ENCODE measurements at places on chromosomes 1 and 21. TPM values are rescaled to one million over a fixed set of nuclear protein-coding genes. Genes with fewer than 3 reads are reported as not detected.

GRCh38 chr1:5304702-5305101, 650.3 kb downstream of the AJAP1 start:
- no peak for DNase-seq

DNA sequence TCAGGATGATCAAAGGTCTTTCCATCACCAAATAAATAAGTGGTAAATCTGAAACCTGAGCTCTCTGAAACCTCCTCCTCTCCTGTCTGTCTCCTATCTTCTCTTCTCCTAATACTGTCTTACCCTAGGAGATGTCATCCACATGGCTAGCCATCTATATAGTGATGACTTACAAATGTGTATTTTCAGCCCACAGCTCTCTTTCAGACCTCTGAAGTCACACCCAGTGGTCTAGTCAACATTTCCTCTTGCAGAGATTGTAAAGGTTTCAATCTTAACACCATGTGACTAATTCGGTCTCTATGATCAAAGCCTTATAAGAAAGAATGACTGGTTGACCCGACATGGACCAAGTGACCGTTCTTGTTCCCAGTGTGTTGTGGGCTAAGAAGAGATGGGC, 63.1 kb upstream of the DPT start:
- DNase-seq, result no peak

- DNase-seq, result no peak
These were observed 69.0 kb downstream of the DHRS3 start for GRCh38 chr1:12548973-12549459.

DNA sequence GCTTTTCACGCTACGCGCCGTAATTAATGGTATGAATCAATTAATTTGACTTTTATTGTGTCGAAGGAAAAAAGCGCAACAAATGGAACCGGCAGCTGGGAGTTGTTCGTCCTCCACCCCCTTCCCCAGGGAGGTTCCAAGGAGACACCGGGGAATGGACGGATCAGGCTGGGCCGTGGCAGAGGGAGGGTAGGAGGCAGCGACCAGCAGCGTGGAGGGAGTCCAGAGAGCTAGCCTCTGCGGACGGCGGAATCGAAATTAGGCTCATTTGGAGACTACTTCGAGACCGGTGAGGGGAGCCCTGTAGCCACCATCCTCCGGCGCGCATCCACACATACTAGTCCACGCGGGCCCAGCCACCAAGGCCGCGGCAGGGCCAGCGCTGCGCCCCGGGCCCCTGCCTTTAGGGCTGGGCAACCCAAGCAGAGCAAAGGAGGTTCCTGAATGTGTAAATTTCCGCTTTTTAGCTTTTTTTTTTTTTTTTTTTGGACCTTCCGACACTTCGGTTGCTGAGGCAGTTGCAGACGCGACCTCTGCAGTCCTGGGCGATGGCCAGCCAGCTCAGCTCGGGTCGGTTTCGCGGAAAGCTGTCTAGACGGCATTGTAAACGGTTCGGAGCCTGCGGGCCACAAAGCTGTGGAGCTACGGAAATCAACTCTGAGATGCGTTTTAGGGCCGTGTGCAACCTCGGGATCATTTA, 2.2 kb upstream of the FOXD3 start:
- DNase-seq, result peak; percentile 35

- no peak for DNase-seq
These were observed 552 bp downstream of the DLGAP3 start for GRCh38 chr1:34928699-34929496.

DNA sequence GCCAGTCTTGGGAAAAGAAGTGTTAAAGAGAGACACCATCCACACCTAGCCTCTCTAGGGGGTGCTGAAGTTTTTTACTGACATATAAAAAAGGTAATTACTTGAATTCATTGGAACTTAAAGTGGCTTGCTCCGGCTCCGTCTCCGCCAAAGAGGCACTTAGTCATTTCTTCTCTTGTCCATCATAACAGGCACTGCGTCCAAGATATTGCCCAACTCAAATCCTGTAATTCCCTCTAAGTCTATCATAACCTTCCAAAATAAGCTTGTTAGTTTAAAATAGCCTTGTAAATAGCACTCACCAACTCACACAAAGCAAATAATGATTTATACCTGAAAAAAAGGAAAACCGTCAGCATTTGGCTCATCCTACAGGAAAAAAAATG, 160.5 kb downstream of the ZBTB18 start:
- DNase-seq, result no peak

DNA sequence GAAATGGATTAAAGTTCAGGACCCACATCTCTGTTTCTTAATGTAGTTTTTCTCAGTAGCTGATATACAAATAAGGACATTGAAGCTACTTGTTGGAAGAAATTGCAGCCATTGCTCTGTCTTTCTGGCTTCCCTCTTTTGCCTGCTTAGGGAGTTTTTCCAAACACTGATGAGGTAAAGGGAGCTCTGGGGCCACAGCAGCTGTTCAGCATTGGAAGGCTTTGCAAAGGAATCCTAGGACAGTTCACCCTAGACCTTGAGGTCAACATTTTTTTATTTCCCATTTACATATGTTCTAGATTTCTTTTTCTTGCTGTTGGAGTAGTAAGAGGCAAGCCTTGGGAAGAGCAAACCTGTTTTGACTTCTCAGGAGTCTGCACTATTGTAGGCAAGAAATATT, 126.9 kb upstream of the PLPPR5 start:
- DNase-seq, result no peak

DNA sequence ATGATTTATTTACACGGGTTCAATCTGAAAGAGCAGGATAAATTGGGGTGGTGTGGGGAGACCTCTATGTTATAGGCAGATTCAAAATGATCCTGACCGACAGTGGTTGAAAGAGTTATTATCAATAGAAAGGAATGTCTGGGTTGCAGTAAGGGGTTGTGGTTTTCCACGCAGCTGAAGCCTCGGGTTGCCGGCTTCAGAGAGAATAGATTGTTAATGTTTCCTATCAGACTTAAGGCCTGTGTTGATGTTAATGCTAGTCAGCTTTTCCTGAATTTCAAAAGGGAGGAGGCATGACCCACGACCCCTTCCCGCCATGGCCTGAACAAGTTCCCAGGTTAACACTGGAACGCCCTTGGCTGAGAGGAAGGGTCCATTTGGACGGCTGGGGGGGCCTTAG, 2.2 kb upstream of the UBE2J2 start:
- no peak for DNase-seq

DNA sequence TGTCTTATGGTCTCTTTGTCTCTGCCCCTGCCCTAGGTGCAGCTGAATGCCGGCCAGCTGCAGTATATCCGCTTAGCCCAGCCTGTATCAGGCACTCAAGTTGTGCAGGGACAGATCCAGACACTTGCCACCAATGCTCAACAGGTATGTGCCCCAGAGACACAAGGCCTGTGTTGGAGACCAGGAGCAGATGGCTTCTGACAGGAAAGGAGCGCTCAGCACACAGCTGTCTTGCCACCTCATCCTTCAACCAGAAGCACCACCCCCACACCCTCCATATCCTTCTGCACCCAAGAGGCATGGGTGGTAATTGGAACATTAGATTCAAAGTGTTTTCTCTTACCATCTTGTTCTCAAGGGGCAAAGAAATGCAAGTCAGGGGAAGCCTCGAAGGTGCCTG, 17.0 kb upstream of the KCNQ4 start:
- no peak for DNase-seq

LDLRAD1 gene
- not detected for total RNA-seq

PLA2G5 gene
- total RNA-seq, result not detected

- no peak for DNase-seq
These were observed 67.4 kb downstream of the RGS18 start for GRCh38 chr1:192225703-192226102.

- no peak for DNase-seq
These were observed 179.7 kb upstream of the C1orf174 start for GRCh38 chr1:4079815-4080214.

- no peak for DNase-seq
These were observed 757.3 kb downstream of the LTN1 start for GRCh38 chr21:28235169-28235895.
